ENCODE measurements at places on chromosomes 1 and 21.

DNA sequence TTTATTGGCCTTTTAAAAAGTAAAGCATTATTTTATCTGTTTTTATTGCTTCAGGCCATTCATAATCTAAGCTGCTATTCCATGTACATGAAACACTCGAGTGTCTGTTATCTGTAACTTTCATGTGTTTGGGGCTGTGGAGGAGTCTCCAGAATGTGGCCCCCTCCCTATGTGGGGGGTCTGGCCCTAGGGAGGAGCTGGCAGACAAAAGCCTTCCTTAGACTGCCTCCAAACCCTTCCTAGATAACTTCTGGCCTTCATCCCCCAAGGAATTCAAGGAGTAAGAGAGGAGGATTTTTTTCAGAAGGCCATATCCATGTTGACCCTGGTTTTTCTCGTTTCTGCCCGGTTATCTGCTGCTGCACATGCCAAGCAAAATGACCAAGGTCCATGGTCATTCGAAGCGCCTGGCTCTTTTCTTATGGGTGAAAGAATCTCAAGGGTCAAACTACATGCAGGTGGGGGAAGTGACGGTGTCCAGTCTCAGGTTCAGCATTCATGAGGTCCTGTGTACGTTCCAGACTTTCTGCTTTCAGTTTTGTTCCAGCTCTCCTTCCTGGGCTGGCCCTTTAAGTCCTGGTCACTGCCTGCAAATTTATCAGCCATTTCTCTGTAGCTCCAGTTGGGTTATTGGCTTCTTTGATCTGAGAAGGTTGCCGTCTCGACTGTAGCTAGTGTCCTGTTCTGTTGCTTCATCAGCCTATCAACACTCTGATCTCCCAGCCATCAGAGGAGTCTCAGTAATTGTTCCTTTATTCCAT lies 8.3 kb downstream of the TENT5C start:
- DNase-seq = no peak

GRCh38 chr1:109630081-109630897 lies 10.7 kb downstream of the AMPD2 start:
- no peak for DNase-seq

DNA sequence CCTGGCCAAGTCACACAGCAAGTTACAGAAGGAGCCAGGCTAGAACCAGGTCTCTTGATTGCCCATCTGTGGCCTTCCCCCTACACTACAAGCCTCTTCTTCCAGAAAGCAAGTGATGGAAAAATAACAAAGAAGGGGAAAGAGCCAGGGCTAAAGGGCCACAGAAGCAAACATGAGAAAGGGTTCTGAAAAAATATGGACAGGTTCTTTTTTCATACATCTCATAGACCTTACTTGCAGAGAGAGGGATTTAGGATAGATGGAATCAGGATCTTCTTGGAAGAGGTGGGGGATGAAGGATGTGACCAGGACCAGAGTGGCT lies 3.2 kb downstream of the RHBG start:
- no peak for DNase-seq

- DNase-seq = no peak
Measured at GRCh38 chr1:48916130-48917069, 139.7 kb upstream of the BEND5 start.

- no peak for DNase-seq
Measured at GRCh38 chr1:200775850-200776249, 37.2 kb downstream of the CAMSAP2 start.
